ENCODE measurements at places on chromosomes 16 and 17. TPM values are rescaled to one million over a fixed set of nuclear protein-coding genes. Genes with fewer than 3 reads are reported as not detected.

The CPHXL2 gene
- total RNA-seq, result not detected

The KRTAP4-9 gene
- not detected for total RNA-seq

The ENPP7 gene
- total RNA-seq, result not detected

The CCL2 gene
- total RNA-seq, result 2.2 TPM

DNA sequence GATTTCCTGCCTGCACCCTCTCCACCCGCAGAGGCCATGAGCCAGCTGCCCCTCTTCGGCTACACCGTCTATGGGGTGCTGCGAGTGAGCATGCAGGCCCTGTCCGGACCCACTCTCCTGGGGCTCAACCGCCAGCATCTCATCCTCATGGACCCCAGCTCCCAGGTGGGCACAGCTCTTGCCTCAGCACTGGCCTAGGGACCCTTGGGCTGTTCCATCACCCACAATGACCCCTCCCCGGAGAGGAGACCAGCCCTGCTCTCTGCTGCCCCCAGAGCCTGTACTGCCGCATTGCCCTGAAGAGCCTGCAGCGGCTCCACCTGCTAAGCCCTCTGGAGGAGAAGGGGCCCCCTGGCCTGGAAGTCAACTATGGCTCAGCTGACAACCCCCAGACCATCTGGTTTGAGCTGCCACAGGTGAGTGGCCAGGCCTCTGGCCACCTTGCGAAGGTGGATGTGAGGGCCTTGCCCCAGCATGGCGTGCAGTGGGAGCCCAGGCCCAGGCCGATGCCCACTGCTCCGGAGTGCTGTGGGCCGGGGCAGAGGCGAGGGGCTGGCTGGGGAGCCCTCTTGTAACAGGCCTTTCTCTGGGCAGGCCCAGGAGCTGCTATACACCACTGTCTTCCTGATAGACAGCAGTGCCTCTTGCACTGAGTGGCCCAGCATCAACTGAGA, 7.3 kb upstream of the SMIM5 start:
- ATAC-seq, result peak; percentile 25

DNA sequence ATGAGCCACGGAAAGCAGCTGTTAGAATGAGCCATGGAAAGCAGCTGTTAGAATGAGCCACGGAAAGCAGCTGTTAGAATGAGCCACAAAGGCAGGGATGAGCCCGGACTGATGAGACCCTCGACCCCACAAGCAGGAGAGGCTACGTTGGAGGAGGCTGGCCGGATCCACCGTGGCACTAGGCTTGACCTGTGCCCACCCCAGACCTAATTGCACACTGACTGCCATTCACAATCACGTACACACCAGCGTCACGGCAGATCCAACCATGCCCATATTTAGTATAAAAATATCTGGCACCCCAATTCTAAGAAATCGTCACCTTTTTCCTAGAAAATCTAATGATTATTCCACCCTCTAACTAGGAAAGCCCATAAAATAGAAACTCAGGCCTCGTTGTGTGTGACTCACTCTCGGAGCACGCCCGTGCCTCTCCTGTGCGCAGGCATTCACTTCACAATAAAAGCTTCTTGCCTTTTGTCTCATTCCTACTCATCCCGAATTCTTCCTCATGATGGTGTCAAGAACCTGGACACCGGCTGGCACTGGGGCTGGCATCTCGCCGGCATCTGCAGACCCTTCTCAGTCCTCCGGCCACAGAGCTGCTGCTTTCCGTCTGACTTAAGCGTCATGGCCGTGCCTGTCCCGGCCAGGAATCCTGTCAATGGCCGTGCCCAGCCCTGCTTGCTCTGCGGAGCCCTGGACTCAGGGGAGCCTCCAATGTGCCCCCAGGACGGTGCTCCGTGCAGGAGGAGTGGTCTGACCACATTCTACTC, 5.5 kb upstream of the SECTM1 start:
- peak; percentile 75 for ATAC-seq
